Activated CD4-positive, alpha-beta T cell treated with anti-CD3 and anti-CD28 coated beads, Interleukin-2, amount 10 ng/mL, durations not matched to agents 24 days and 14 days (primary cell): ENCODE measurements at places on chromosomes 3 and 15. TPM values are rescaled to one million over a fixed set of nuclear protein-coding genes. Genes with fewer than 3 reads are reported as not detected.

FBXW12 gene
- total RNA-seq: 0.14 and 0.28 TPM in 2 replicates

GRCh38 chr3:79672075-79672474 is 95.7 kb downstream of the ROBO1 start:
- no peaks in the 10 kb centered on the region for H3K36me3 ChIP-seq
- no peak overlapping the region for H3K27ac ChIP-seq
- no peak overlapping the region for H3K4me3 ChIP-seq
- no peaks in the 10 kb centered on the region for H3K4me1 ChIP-seq

ISLR gene
- total RNA-seq: not detected in 2 replicates

GRCh38 chr3:71064956-71065763 is 518.4 kb downstream of the FOXP1 start:
- H3K36me3 ChIP-seq: peaks cover 23% of the 10 kb centered on the region
- H3K4me1 ChIP-seq: peaks cover 57% of the 10 kb centered on the region
- peak overlapping the region; percentile 88 for H3K4me3 ChIP-seq
- peak overlapping the region; percentile 95 for H3K27ac ChIP-seq
- H3K27me3 ChIP-seq: no peaks in the 10 kb centered on the region
- DNase-seq: peak; percentile 86

DNA sequence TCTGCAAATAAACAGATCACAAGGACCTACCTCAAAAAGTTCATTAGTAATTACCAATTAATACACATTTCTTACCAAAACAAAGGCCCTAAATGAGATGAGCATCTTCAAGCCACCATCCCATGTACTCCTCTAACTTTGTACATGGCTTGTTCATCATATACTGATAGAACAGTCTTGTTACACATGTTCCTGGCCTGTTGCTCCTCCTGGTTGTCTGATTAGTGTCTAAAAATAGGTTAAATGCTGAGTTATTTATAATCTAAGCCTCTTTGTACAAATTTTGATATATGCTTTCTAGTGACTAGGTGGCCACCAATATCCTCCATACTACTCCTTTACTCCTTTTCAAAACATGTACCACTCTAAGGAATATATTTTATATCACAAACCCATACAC is 25.0 kb downstream of the TBC1D5 start:
- DNase-seq: no peak
- no peak overlapping the region for H3K27ac ChIP-seq
- no peaks in the 10 kb centered on the region for H3K27me3 ChIP-seq
- no peak overlapping the region for H3K4me3 ChIP-seq
- peaks cover 38% of the 10 kb centered on the region for H3K36me3 ChIP-seq

GRCh38 chr15:100434561-100434960 is 92.8 kb upstream of the ADAMTS17 start:
- no peak overlapping the region for H3K4me3 ChIP-seq
- H3K27ac ChIP-seq: no peak overlapping the region
- H3K27me3 ChIP-seq: peaks cover 3% of the 10 kb centered on the region
- DNase-seq: no peak

CCR9 gene
- not detected in 2 replicates for total RNA-seq

CHSY1 gene
- 61.7 and 62.6 TPM in 2 replicates for total RNA-seq

- H3K27ac ChIP-seq: no peak overlapping the region
- H3K36me3 ChIP-seq: no peaks in the 10 kb centered on the region
- no peaks in the 10 kb centered on the region for H3K4me1 ChIP-seq
Observed at GRCh38 chr15:64740311-64741170, 34.8 kb downstream of the RBPMS2 start.

GRCh38 chr3:141227752-141228151 is 3.9 kb upstream of the PXYLP1 start:
- peaks cover 20% of the 10 kb centered on the region for H3K4me1 ChIP-seq
- H3K27ac ChIP-seq: no peak overlapping the region
- DNase-seq: no peak
- H3K27me3 ChIP-seq: peaks cover 24% of the 10 kb centered on the region

- no peak for DNase-seq
- H3K4me3 ChIP-seq: peak overlapping the region; percentile 17
- H3K27ac ChIP-seq: no peak overlapping the region
- peaks cover 15% of the 10 kb centered on the region for H3K36me3 ChIP-seq
- peaks cover 2% of the 10 kb centered on the region for H3K27me3 ChIP-seq
Observed at GRCh38 chr3:17183951-17184550, 299.3 kb downstream of the PLCL2 start.

DNA sequence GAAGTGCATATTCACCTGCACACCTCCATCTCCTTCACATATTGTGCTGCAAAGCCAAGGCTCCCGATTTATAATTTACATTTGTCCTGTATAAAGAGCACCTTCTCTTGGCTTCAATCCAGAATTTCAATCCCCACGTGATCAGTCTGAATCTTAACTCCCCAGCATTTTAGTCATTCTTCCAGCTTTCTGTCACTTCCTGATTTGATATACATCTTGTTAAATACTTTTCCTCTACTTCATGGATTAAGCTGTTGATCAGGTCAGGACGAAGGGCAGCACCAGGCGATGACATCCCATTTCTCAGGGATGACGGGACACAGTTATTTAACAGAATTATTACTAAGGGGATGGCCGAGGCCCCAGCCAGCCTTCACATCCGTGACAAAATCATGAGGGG is 212.5 kb downstream of the EPHB1 start:
- no peak for DNase-seq
- no peak overlapping the region for H3K4me3 ChIP-seq
- H3K27ac ChIP-seq: no peak overlapping the region
- H3K4me1 ChIP-seq: no peaks in the 10 kb centered on the region

GRCh38 chr3:4350789-4351163 is 47.6 kb downstream of the SETMAR start:
- peak; percentile 87 for DNase-seq
- peak overlapping the region; percentile 56 for H3K27ac ChIP-seq
- peaks cover 21% of the 10 kb centered on the region for H3K4me1 ChIP-seq
- peaks cover 1% of the 10 kb centered on the region for H3K27me3 ChIP-seq
- peak overlapping the region; percentile 56 for H3K4me3 ChIP-seq

DNA sequence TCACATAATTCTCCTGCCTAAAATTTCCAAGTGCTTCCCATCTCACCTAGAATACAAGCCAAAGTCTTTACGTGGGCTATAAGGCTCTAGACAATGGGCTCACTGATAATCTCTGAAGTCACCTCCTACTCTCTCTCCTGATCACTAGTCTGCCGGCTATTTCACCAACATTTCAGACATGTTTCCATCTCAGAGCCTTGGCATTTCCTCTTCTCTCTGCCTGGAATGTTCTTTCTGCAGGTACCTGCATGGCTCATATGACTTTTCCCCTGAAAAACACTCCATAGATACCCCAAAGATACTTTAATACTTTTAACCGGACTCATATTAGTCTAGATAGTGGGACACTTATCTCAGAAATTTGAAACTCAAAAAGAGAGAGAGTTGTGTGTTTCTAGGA is 32.7 kb downstream of the CD200 start:
- H3K27ac ChIP-seq: peak overlapping the region; percentile 80
- H3K36me3 ChIP-seq: peaks cover 59% of the 10 kb centered on the region
- H3K4me3 ChIP-seq: peak overlapping the region; percentile 72

DNA sequence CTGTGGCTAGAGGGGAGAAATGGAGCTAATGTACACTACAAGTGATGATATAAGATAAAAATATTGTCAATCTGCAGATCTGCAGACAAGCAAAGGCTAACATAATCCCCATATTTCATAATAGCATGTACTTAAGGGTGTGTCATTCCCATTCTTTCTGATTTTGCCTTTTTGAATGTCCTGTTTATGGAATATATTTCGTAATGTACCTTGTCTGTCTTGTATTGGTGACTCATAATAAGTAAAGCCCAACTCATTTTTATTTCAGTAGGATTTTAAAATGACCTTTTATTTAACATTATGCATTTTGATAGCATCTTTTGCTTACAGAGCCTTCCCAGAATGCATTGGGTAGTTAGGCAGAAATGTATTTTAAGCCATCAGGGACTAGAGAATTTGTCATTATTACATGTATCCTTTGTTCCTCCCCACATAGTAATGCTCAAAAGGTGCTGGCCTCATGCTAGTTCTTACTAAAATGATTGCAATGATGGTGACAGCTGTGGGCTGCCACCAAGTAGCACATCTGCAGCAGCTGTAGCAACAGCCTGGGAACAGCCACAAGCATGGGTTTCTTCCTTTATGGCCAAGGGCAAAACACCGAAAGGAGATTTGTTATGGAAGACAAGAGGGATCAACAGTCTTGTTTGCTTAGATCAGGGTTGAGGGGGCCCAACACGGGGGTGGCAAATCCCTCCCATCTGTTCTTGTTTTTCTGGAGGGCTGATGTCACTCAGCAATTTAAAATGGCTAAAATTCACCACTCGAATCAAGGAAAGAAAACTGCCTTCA is 188.5 kb downstream of the CADPS start:
- H3K4me3 ChIP-seq: no peak overlapping the region
- H3K27ac ChIP-seq: no peak overlapping the region
- no peaks in the 10 kb centered on the region for H3K36me3 ChIP-seq

TM4SF1 gene
- 0.26 and 0.28 TPM in 2 replicates for total RNA-seq

- DNase-seq: no peak
- no peak overlapping the region for H3K4me3 ChIP-seq
- H3K4me1 ChIP-seq: peaks cover 2% of the 10 kb centered on the region
- H3K27me3 ChIP-seq: peaks cover 28% of the 10 kb centered on the region
- no peak overlapping the region for H3K27ac ChIP-seq
- H3K36me3 ChIP-seq: no peaks in the 10 kb centered on the region
Observed at GRCh38 chr3:125967156-125967555, 1.8 kb upstream of the ROPN1B start.

SOX2 gene
- total RNA-seq: not detected in 2 replicates

GRCh38 chr15:40222131-40222530 is 16.7 kb upstream of the PAK6 start:
- H3K4me1 ChIP-seq: peaks cover 16% of the 10 kb centered on the region
- no peak for DNase-seq
- H3K36me3 ChIP-seq: peaks cover 47% of the 10 kb centered on the region
- H3K27me3 ChIP-seq: no peaks in the 10 kb centered on the region
- H3K4me3 ChIP-seq: no peak overlapping the region

DNA sequence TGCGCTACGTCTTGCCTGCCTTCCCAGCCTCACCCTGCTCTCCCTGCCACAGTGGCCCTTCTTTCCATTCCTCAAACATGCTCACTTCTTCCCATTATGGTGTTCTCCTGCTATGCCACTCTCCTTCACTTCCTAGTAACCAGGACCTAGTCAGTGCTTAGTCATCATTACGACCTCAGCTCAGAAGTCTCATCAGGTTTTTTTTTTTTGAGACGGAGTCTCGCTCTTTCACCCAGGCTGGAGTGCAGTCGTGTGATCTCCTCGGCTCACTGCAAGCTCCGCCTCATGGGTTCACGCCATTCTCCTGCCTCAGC is 149.5 kb downstream of the GREM1 start:
- no peak overlapping the region for H3K4me3 ChIP-seq
- H3K27me3 ChIP-seq: peaks cover 10% of the 10 kb centered on the region
- H3K36me3 ChIP-seq: no peaks in the 10 kb centered on the region
- H3K27ac ChIP-seq: no peak overlapping the region

DNA sequence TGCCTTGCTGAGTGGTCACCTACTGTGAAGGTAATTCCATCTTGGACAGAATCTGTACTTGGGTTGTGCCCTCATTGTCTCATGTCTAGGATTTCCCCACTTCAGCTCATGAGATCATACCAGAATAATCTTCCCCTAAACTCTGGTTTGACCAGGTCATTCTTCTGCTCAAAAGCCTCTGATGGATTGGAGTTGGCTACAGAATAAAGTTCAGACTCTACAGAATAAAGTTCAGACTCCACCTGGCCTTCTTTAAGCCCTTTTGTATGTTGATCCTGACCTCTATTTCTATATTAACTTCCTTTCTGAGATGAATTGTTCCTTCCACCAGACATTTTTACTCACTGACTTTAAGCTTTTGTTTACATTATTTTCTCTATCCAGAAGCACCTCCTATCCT is 6.4 kb upstream of the GLCE start:
- no peak for DNase-seq
- no peaks in the 10 kb centered on the region for H3K36me3 ChIP-seq
- peaks cover 54% of the 10 kb centered on the region for H3K27me3 ChIP-seq
- H3K27ac ChIP-seq: no peak overlapping the region

- H3K27me3 ChIP-seq: no peaks in the 10 kb centered on the region
- DNase-seq: no peak
- H3K36me3 ChIP-seq: peaks cover 18% of the 10 kb centered on the region
- H3K27ac ChIP-seq: no peak overlapping the region
- H3K4me3 ChIP-seq: no peak overlapping the region
Observed at GRCh38 chr3:47994180-47994579, 22.0 kb downstream of the MAP4 start.

DNA sequence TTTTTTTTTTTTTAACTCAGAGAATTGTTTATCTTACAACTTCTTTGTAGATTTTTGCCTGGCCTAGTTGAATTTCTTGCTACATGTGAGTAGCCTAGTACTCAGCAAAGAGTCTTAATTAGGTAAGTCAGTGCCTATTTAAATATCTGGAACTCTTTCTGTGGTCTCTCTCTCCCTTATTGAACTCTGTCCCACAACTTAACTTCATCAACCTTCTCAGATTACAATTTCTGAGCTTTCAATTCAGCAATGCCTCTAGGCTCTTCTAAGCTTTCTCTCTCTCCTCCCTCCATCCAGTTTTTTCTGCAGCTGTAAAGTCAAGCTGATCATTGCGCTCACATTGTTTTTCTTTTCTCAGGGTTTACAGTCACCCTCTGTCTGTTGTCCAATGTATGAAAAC is 517.6 kb upstream of the ROBO1 start:
- H3K27me3 ChIP-seq: no peaks in the 10 kb centered on the region
- H3K36me3 ChIP-seq: no peaks in the 10 kb centered on the region
- no peak for DNase-seq
- H3K27ac ChIP-seq: no peak overlapping the region
- no peaks in the 10 kb centered on the region for H3K4me1 ChIP-seq

DNA sequence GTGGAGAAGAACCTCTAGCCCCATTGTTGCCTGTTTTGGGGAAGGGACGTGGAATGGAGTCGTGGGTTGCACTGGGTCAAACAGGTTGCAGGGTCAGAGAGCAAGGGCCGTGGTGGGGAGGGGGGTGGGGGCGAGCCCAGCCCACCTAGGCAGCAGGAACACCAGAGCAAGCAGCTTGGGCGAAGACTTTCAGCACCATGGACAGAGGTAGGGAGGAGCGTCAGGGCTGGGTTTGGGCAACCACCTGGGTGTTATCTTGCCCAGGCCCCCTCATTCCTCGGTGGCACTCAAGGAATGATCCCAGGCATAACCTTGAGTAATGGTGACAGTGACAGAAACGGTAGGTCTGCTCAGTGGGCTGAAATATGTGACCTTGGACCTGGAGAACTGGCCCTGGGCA is 45.9 kb upstream of the TMEM115 start:
- H3K36me3 ChIP-seq: no peaks in the 10 kb centered on the region
- H3K27ac ChIP-seq: no peak overlapping the region
- no peak overlapping the region for H3K4me3 ChIP-seq
- H3K27me3 ChIP-seq: no peaks in the 10 kb centered on the region

DNA sequence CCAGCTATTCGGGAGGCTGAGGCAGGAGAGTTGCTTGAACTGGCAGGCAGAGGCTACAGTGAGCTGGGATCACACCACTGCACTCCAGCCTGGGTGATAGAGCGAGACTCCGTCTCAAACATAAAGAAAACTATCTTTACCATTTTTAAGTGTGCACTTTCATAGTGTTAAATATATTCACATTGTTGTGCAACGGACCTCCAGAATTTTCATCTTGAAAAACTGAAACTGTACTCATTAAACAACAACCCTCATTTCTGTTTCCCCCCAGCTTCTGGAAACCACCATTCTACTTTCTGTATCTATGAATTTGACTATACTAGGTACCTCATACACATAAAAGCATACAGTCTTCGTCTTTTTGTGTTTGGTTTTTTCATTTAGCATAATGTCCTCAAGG is 375.1 kb downstream of the SHQ1 start:
- H3K36me3 ChIP-seq: peaks cover 3% of the 10 kb centered on the region
- peaks cover 26% of the 10 kb centered on the region for H3K4me1 ChIP-seq
- DNase-seq: no peak

TRIM42 gene
- not detected in 2 replicates for total RNA-seq
